Stimulated activated CD8-positive, alpha-beta memory T cell treated with anti-CD3 and anti-CD28 coated beads, Interleukin-4, amount 100 ng/mL, for 1 hour (primary cell): ENCODE measurements at places on chromosomes 12 and 14.

DNA sequence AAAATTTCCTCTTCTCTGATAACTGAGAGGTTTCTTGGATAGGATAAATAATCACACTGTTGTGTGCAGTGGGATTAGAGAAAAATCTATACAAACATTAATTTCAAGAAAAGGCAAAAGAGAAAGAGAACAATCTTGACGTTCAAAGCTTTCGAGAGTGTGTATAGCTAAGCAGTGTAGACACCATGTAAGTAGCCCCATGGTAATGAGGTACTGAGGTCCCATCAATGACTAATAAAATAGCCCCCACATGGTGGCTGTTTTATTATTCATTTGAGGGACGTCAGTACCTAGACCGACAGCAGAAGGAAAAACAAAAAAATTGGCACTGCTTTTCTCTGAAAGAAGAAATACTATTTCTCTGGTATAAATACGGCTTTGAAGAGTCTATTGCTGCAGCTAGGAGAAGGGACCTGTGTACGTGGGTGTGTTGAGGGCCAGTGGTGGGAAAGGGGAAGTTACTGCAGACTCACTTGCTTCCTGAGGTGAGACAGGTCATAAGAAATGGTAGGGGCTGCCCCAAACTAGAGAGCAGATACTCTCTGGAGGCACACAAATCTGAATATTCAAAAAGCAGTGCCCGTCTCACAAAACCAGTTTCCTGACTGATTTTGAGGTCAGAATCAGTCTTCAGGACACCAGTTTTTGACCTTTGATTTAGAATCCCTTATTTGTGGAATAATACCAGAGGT, 339.8 kb downstream of the EMP1 start:
- DNase-seq: no peak

- no peak for DNase-seq
Measured at GRCh38 chr14:91063119-91063518, 2.7 kb upstream of the RPS6KA5 start.

DNA sequence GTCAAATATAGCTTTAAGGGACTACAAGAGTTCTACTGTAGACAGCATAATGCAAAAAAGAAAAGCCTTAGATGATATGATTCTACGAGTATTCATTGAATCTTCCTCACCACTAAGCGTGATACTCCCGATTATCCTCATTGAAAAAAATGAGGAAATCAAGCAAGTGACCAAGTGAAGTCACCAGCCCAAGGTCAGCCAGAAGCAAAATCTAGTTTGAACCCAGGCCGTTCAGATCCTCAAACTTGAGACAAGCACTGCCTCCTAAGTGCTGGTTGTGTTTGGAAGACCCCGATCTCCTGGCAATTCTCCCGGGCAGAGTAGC, 845 bp downstream of the GIT2 start:
- DNase-seq: no peak

- DNase-seq: no peak
Measured at GRCh38 chr12:105897311-105897725, 241.4 kb downstream of the NUAK1 start.

- no peak for DNase-seq
Measured at GRCh38 chr12:110577864-110578693, 5.0 kb downstream of the PPTC7 start.

GRCh38 chr12:27619308-27619707, 76.9 kb upstream of the REP15 start:
- DNase-seq: no peak

- no peak for DNase-seq
Measured at GRCh38 chr12:53601296-53601847, 24.8 kb downstream of the ATF7 start.

DNA sequence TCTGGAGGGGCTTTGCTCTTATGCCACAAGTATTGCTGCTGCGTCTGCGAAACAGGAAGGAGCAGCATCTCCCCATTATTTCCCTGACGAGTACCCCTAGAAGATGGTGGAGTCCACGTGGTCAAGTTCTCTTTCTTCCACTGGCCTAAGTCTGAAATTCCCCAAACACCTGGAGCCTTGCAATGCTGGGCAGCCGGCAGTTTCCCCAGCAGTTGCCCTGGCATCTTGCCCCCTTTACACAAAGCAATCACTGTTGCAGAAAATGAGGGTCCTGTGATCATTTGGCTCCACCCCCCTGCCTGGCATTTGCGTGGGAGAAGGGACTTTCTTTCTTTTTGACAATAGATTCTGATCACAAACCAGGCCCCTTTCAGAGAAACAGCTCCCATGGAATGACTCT, 56.9 kb downstream of the FOS start:
- DNase-seq: no peak

DNA sequence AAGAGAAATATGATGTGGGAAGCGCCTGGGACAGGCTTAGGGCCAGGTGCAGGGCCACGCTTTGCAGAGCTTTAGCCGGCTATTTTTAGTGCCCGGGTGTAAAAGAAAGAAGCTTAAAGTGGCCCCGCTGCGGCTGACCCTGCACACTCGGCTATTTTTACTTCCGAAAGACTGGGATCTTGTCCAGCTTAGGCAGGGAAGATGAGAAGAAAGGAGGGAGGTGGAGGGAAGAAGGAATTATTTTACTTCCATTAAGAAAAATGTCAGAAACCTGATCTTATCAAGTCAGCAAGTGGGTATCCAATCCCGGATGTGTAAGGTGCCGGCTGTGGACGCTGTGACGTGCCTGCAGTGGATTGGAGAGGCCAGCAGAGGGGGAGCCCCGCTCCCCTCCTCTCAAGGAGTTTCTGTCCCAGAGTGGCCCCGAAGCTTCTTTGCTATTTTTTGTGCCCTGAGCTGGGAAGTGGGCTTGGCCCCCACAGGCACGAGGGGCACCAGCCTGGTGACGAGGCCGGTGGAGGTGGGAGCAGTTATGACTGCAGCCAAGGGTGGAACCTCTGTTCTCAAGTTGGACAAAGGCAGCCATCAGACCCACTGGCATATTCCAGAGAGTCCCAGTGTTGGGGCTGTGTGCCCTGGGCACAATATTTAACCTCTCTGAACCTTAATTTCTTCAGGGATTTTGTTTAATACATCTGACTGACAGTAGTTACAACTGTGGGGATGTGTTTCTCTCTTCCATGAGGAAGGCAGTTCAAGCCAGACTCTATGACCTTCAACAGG, 97.7 kb downstream of the ESRRB start:
- DNase-seq: no peak

DNA sequence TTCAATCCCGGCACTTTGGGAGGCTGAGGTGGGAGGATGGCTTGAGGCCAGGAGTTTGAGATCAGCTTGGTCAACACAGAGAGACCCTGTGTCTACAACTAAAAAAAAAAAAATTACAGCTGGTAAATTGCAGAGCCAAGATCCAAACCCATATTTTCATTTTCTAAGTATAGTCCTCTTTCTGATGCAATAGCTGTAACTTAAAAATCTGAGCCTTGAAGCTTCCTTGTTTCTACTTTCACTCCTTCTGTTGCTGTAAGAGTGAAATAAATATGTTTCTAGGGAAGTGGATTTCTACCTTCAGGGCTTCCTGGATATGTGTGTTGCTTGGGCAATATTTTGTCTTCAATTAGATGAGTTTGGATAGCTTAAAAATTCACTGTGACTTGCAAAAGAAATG, 42.0 kb upstream of the PRICKLE1 start:
- no peak for DNase-seq

DNA sequence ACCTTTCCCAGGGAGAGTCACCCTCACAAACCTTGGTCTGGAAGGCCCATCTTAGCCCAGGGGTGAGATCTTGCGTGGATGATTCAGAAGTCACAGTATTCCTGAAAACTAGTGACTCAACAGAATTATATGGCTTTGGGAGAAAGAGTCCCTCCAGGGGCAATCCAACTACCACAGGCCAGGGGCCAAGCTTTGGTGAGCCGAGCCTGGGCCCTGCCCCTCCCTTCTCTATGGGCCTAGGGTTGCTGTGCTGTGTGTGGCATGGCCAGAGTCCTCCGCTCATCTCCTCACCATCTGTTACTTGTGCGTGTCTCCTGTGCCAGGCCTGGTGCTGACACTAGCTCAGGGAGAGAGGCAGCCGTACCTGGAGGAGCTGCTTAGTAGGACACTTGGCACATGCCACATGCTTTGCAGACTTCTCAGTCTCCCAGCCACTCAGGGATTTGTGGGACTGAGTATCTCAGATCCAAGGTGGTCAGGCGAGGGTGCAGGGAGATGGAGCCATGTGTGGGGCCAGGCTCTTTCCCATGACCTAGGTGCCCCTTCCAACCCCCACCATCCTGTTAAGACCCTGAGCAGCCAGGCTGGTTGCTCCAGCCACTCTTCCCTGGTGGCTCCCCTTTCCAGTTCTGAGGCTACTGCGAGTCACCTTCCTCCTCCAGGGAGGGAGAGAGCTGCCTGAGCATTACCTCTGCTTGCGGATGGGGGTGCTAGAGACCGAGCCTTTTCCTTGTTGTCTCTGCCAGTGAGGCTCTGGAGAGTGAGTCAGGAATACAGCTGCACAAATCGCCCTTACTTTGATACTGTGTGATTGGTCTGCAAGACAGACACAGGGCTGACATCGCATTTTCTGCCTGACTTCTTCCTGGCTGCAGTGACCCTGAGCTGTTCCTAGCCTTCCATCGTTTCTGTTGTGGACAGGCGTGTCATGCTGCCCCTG, 94.1 kb downstream of the SLC25A47 start:
- no peak for DNase-seq
